ENCODE measurements at places on chromosomes 3 and 15.

DNA sequence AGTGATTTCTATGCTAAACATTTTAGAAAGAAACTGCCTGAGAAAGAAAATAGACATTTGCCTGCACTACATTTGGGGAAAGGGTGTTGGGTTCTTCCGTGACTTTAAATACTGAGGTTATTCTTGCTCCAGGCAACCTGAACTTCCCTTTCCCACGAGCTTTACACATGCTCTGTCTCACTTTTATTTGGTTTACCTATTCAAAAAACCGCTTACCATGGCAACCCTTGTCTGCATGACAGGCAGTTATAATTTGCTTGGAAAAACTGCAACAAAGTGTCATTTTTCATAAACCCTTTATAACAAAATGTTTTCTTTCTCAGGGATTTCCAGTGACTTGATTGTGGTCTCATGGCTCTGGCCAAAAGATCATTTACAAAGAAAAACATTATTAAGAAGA is 416.3 kb upstream of the MEIS2 start:
- no peak for DNase-seq

GRCh38 chr15:90720131-90720530 is 3.0 kb downstream of the BLM start:
- DNase-seq = no peak

DNA sequence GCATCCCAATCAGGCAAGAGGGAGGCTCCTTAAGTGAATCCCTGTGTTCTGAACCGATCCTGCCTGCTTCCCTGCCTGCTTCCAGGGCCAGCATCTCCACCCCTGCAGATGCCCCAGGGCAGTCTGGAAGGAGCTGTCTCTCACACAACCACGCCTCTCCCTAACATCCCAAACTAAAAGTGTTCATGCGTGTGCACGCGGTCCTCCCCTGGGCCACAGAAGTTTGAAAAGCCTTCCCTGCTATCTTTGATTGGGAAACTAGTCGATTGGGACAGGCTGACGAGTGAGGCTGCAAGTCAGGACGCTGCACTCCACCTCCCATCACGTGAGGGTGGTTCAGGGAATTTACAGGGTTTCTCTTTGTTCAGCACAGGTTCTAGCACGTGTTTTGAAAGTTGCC is 340.9 kb upstream of the ICE2 start:
- no peak for DNase-seq

DNA sequence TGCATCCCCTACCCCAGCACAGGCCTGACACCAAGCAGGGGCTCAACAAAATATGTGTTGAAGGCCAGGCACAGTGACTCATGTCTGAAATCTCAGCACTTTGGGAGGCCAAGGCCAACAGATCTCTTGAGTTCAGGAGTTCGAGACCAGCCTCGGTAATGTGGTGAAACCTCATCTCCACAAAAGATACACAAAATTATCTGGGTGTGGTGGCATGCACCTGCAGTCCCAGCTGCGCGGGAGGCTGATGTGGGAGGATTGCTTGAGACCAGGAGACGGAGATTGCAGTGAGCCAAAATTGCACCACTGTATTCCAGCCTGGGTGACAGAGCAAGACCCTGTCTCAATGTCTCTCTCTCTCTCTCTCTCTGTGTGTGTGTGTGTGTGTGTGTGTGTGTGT is 30.7 kb upstream of the CYP11A1 start:
- DNase-seq = no peak

GRCh38 chr3:112785321-112786001 is 61.2 kb downstream of the CD200R1L start:
- no peak for DNase-seq

- no peak for DNase-seq
These were observed 535.1 kb downstream of the NLGN1 start for GRCh38 chr3:173932624-173933023.

DNA sequence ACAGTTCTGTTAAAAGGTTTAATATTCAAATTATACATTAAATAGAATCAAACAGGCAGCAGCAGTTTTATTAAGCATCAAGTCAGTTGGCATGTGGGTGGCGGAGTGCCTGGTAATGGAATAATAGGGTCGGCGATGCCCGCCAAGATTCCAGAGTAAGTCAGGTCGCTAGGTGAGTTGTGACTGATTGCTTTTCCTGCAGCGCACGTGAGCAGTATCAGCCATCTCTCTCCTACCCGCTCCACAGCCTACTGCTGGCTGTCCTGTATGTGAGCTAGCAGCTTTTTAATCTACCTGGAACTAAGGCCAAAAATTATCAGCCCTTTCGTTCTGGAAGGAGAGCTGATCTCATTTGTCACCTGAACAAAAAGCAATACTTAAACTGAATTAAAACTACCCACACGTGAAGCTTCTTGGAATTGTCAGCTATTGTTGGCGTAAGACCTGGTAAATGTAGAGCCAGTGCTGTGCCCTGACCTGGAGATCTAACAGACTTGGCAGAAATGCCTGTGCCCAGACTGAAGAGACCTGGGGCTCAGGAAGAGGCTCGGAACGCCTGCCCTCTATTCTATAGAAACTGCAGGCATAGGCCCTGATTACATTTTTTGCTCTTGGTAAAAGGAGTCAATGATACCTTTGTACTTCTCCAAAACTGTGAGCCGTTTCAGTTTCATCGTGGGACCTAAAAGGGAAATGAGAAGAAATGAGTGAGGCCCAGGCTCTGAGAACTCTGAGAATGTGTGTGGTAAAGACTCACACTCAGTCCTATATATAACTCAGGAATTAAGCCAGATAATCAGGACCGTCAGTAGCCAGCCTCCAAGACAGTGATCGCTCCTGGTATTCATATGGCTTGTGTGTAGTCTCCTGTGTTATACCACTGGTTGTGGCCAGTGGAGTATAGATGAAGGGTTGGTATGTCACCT is 21.9 kb downstream of the IDH3A start:
- DNase-seq = no peak

GRCh38 chr15:65370885-65371284 is 6.9 kb downstream of the IGDCC3 start:
- DNase-seq = no peak

DNA sequence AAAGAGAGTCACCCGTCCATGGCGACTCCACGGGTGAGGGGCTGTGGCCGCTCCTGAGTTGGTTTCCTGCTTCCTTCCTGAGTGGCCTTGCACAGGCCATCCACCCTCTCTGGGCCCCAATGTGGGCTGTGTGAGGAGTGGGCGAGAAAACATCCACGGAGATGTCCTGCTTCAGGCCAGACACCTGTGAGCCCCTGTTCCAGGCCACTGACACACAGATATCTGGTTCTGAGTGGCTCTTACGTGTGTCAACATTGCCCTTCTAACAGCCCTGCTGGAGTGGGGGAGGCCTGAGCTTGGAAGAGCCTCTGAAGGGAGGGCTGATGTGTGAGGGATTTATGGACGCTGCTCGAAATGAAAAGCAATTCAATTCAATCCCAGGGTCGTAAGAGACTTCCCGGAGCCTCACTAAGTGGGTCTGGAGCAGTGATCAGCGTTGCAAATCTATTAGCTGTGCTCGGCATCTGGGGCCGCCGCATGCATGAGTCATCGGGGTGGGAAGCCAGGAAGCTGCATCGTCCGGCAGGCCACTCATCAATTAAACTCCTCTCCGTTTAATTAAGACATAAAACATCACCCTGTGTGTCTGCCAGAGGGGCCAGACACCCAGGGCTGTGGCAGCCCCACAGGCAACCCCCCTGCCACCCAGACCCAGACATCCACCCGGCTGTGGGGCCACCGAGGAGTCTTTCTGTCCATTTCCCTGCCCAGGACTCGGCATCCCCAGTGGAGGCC is 20.0 kb upstream of the PRR23E start:
- DNase-seq = no peak

DNA sequence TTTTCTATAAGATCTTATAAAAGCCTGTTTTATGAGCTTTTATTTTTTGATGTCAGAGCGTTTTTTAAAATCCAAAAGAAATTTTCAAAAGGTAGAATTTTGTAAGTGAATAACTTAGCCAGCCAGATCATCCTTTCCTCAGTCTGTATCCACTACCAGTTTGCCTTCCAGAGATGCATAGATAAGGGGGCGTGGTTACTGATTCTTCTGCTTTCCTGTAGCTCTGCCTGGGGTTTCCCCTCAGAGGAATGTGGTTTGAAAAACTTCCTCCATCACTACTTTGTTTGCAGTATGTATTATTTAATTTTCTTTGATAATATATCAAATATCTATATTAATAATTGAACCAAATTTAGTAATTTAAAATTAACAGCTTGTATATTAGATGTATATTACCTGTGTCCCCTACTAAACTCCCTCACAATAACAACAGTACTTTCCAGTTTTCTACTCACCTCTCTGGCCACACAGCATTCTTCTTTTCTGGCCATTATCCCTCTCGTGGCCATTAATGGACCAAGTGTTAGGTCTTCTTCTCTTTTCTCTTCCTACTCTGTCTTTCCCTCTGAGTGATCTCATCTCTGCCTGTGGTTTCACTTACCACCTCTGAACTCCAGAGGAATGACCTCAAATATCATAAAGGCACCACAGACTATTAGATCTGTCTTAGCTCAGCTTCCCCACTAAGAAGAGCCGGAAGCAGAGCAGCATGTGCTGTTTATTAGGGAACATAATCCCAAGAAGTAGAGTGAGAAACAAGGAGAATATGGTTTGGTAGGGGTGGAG is 239.7 kb downstream of the UBE2E2 start:
- no peak for DNase-seq

DNA sequence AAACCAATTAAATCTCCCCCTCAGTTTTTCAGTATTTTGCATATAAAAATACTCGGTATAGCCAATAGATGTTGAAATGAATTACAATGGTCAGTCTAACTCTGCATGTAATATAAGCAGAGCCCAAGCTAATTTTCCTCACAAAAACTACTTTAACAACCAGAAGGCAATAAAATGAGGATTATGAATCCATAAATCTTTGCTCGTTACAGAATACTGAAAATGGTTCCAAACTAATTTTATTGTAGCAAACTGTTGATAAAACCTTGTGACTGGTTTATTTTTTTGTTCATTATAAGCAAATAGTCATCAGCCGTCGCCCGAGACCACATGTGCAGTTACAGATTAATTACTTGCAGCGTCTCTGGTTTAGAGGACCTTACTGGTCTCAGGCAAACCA is 183.2 kb downstream of the SSR3 start:
- no peak for DNase-seq

GRCh38 chr3:89353465-89353864 is 246.0 kb downstream of the EPHA3 start:
- DNase-seq = no peak

GRCh38 chr3:182568261-182568660 is 225.0 kb upstream of the ATP11B start:
- no peak for DNase-seq

- no peak for DNase-seq
These were observed 205.8 kb downstream of the TJP1 start for GRCh38 chr15:29616512-29616911.

- no peak for DNase-seq
These were observed 795.4 kb upstream of the SEMA6D start for GRCh38 chr15:46921891-46922290.

DNA sequence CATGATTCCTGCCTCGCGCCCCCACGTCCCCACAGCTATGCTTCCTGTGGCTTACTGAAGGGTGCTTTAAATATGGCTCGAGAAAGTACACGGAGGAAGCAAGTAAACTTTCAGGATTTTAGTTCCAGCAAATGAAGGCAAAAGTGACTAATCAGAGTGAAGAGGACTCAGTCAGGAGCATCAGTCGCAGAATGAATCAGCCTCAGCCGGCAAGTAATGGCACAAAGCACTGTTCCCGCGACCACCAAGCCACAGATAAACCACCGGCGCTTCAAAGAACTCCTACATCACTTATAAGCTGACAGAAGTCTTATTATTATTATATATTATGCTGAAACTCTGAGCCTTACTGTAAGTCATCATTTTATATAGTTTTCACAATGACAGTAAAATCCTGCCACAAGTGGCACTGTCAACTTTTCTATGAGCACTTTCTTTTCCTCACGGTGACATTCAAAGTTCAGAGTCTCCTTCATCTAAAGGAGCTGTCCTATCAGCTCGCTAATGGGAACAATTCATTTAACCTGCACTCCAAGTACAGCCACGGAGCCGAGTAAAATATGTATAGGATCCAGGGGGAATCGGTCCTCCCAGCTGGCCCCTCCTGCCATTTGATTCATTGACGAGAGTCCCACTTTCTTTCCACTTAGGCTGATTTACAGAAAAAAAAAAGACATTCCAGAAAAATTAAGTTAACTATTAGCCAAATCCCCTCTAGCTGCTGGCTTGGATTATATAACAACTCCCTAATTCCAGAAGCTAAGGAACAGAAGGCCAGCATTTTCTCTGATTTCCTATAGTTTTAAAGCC is 217.0 kb upstream of the ICE2 start:
- no peak for DNase-seq

DNA sequence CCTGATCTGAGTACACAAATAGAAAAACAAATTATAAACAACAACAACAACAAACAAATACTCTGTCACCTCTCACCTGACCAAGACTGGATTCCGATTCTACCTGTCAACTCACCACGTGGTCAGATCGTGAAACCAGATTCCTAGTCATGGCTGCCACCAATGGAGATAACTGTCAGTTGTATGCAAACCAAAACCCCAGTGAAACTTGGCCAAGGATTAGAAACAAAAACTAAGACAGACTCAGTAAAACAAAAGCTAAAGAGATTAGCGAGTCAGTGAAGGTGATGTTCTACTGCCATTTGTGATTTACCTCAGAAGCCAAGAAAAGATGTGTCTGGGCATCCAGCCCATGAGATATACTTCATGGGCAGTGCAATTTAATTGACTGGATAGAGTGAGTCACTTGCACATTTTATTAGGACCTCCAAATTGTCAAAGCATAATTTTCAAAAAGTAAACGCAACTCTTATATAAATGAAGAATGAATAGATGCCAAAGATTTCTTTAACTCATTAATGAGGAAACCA is 31.1 kb downstream of the PHLDB2 start:
- no peak for DNase-seq

- no peak for DNase-seq
These were observed 27.5 kb upstream of the SH3BP5 start for GRCh38 chr3:15359677-15360397.

DNA sequence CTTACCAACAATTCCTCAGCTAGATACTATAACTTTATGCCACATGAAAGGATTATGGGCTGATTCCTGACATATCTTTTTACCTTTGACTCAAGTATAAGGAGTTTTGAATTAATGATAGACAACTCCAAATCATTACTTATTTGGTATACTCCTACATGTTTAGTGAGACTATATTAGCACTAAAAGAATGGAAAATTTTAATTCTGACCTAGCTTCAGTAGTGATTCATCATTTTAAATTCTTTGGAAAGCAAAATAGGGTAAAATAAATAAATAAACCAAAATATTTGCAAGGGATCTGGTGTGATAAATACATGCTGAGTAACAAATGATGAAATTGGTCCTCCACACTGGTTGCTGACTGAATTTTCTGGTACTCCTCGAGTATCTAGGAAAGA is 42.3 kb upstream of the VGLL3 start:
- no peak for DNase-seq

GRCh38 chr3:30011237-30011803 is 595.1 kb upstream of the TGFBR2 start:
- peak; percentile 3 for DNase-seq

- no peak for DNase-seq
These were observed 50.1 kb upstream of the BCL6 start for GRCh38 chr3:187795207-187795960.

GRCh38 chr15:68791431-68792283 is 29.0 kb downstream of the ANP32A start:
- DNase-seq = peak; percentile 19

GRCh38 chr3:129034642-129035041 is 25.9 kb upstream of the GP9 start:
- no peak for DNase-seq

GRCh38 chr3:142489572-142490323 is 41.9 kb upstream of the XRN1 start:
- DNase-seq = no peak
